ENCODE measurements at places on chromosomes 3 and 15. TPM values are rescaled to one million over a fixed set of nuclear protein-coding genes. Genes with fewer than 3 reads are reported as not detected.
A peak's percentile ranks its signal among the peaks of the same experiment; 100 is the strongest.

- no peak for DNase-seq
These were observed 62.7 kb upstream of the ICE2 start for GRCh38 chr15:60541481-60542299.

DNA sequence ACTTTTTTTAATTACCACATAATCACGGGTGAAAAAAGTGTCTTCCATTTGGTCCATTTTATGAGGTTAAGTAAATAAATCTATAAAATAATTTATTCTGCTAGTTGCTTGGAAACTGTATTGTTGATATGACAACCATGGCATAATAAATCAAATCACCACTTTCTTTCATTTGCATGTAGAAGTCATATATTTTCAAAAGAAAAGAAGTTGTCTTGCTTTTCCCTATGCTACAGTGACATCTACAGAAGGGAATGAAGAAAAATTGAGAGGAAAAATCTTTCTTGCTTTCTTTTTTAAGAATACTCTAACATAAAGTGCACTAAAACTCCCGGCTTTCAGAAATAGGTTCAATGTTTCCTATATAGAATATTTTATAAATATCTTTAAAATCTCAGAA lies 228.5 kb downstream of the ZBBX start:
- DNase-seq, result no peak

DNA sequence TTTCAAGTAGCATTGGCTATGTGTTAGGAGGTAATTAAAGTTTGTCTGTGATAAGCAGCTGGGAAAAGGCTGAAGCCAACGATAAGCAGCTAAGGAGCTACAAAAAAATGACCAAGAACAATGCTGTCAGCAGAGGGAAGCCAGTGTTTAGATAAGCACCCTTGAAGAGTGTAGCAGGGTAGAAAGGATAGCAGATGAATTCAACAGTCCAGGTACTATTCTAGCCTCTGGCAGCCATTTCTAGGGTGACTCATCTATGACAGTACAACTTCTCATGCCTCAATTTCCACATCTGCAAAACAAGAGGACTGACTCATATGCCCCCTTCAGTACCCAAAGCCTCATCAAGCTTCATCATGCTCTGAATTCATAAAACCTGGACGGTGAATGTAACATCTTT lies 617.6 kb upstream of the UBE2E2 start:
- no peak for DNase-seq

- peak; percentile 21 for DNase-seq
These were observed 187.7 kb downstream of the SATB1 start for GRCh38 chr3:18237251-18238005.

The SCG3 gene
- not detected for total RNA-seq

Measured in activated T-cell treated with anti-CD3 and anti-CD28 coated beads, Interleukin-2, amount 50 U/mL, for 72 hours (primary cell).